ENCODE measurements at places on chromosomes 2 and 18.
A peak's percentile ranks its signal among the peaks of the same experiment; 100 is the strongest.

DNA sequence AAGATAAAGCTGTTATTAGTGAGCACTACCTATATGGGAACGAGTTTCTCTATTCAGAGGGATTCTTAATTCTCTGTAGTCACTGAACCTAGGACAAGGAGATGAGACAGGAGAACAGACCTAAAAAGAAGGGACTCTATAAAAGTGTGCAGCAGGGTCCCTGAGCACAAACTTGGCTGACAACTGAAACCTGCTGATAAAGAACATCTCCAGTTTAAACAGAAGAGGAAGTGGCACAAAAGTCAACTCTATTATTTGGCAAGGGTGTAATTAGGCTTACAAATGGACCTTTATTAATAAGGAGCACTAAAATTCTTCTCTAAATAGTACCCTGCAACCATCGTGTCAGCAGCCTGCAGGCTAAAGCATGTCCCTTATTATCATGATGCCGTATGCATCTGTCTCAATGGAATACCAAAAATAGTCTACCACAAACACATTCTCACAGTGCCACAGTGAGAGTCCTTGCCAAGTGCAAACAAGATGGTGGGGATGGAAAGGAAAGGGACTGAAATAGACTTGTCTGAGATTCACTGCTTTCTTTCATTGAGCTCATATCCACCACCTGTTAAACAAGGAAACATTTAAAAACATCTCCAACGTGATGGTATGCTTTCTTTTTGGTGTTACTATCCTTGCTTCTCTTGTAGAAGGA lies 260.2 kb downstream of the INSIG2 start:
- no peak for DNase-seq
- no peaks in the 10 kb centered on the region for H3K4me1 ChIP-seq
- H3K27ac ChIP-seq = no peak overlapping the region
- H3K36me3 ChIP-seq = no peaks in the 10 kb centered on the region
- peaks cover 15% of the 10 kb centered on the region for H3K27me3 ChIP-seq

- no peak for DNase-seq
- peaks cover 25% of the 10 kb centered on the region for H3K4me1 ChIP-seq
- no peak overlapping the region for H3K27ac ChIP-seq
- no peaks in the 10 kb centered on the region for H3K27me3 ChIP-seq
Measured at GRCh38 chr2:12554224-12555011, 162.3 kb upstream of the TRIB2 start.

GRCh38 chr2:127661949-127662510 lies 13.3 kb downstream of the LIMS2 start:
- H3K4me1 ChIP-seq = peaks cover 2% of the 10 kb centered on the region
- peaks cover 29% of the 10 kb centered on the region for H3K27me3 ChIP-seq
- no peak for DNase-seq
- no peaks in the 10 kb centered on the region for H3K36me3 ChIP-seq

DNA sequence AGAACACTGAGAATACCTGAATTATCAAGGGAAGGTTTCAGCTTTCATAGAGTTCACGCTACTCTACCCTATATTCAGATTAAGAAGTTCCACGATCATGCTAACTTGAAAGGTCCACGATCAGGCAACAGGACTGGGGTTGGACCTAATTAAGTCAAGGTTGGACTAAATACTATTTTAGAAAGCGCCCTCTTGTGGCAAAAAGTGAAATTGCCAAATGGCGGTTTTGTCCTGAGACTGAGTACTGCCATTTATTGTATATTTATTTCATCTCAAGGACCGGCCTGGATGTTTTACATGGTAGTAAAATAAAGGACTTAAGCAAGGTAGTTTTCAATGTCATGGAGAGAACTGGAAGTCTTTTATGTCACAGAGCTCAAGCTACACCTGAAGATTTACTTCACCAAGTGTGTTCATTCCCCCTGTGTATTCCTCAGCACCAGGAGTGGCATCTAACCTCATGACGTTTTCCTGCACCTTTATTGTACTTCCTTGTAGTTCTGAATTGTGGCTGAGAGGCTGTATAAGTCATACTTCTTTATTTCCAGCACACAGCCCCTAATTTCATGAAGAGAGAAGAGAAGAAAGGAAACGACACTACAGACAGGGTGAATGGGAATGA lies 56.8 kb downstream of the SRD5A2 start:
- no peak overlapping the region for H3K4me3 ChIP-seq
- H3K27ac ChIP-seq = no peak overlapping the region
- no peaks in the 10 kb centered on the region for H3K27me3 ChIP-seq
- peak; percentile 40 for DNase-seq
- no peaks in the 10 kb centered on the region for H3K36me3 ChIP-seq
- H3K4me1 ChIP-seq = no peaks in the 10 kb centered on the region

DNA sequence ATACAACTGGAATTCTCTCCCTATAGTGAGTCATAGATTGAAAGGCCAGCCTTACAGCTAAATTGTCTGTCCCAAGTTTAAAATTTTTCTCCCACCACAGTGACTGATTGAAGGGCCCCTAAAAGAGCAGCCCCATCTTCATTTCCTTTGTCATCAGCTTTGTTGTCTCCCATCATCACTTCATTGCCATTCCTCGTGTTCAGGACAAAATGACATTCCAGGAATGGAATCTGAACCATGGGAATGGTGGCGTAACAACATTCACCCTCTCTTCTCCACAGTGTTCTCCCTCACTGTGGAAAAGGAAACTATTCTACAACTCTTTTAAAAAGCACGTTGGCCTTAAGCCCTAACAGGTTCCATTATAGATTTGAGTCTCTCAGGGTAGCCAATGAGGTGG lies 52.1 kb downstream of the PSTPIP2 start:
- DNase-seq = no peak
- no peak overlapping the region for H3K4me3 ChIP-seq
- no peaks in the 10 kb centered on the region for H3K4me1 ChIP-seq
- no peak overlapping the region for H3K27ac ChIP-seq

DNA sequence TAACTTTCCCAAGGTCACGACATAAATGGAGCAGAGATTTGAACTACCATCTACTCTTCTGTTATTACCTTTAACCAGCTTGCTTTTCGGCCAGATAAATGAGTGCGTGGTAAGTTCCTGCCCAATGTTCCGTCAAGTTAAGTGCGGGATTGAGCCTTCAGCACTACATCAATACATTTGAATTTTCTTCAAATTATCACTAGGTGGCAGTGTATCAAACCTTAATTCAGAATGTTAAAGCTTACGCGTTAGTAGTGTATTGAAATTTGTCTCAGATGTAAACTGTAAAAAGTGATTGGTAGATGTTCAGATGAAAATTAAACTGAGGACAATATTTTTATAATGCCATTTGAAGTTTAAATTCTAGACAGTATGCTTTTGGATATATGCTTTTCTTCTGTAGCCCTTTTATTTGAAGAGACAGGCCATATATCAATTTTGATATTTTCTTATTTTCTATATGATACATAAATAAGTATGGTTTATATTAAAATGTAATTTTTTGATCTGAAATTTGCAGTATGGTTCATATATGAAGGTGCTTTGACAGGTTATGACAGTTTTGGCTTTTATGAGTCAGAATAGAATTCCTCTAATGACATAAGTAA lies 681.3 kb downstream of the ADCYAP1 start:
- H3K36me3 ChIP-seq = no peaks in the 10 kb centered on the region
- DNase-seq = no peak
- no peaks in the 10 kb centered on the region for H3K27me3 ChIP-seq
- H3K27ac ChIP-seq = no peak overlapping the region

GRCh38 chr18:23963443-23964165 lies 51.0 kb upstream of the TTC39C start:
- H3K4me3 ChIP-seq = no peak overlapping the region
- peaks cover 49% of the 10 kb centered on the region for H3K4me1 ChIP-seq
- H3K36me3 ChIP-seq = no peaks in the 10 kb centered on the region
- H3K27me3 ChIP-seq = no peaks in the 10 kb centered on the region
- no peak for DNase-seq
- no peak overlapping the region for H3K27ac ChIP-seq

DNA sequence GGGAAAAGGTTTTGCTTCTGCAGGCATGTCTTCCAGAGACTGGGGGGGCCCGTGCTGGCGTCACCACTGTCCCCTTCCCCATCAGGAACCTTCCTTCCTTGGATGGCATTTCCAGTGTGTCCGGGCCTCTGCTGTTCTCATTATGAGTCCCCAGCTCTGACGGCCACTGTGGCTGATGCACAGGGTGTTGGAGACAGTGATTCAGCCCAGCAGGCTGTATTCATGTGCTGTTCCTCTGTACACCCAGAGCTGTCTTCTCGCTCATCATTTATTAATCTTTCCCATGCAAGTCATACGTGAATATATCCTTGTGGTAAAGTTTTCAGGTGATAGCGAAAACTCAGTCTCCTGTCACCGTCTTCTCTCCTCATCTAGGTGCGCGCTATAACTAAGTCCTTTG lies 57.7 kb downstream of the ASAP2 start:
- no peaks in the 10 kb centered on the region for H3K27me3 ChIP-seq
- H3K27ac ChIP-seq = no peak overlapping the region
- no peak for DNase-seq
- H3K36me3 ChIP-seq = no peaks in the 10 kb centered on the region
- no peaks in the 10 kb centered on the region for H3K4me1 ChIP-seq

- H3K36me3 ChIP-seq = no peaks in the 10 kb centered on the region
- no peaks in the 10 kb centered on the region for H3K27me3 ChIP-seq
- H3K4me1 ChIP-seq = peaks cover 9% of the 10 kb centered on the region
- H3K4me3 ChIP-seq = no peak overlapping the region
- peak; percentile 60 for DNase-seq
Measured at GRCh38 chr2:149068996-149069888, 30.7 kb downstream of the LYPD6B start.

DNA sequence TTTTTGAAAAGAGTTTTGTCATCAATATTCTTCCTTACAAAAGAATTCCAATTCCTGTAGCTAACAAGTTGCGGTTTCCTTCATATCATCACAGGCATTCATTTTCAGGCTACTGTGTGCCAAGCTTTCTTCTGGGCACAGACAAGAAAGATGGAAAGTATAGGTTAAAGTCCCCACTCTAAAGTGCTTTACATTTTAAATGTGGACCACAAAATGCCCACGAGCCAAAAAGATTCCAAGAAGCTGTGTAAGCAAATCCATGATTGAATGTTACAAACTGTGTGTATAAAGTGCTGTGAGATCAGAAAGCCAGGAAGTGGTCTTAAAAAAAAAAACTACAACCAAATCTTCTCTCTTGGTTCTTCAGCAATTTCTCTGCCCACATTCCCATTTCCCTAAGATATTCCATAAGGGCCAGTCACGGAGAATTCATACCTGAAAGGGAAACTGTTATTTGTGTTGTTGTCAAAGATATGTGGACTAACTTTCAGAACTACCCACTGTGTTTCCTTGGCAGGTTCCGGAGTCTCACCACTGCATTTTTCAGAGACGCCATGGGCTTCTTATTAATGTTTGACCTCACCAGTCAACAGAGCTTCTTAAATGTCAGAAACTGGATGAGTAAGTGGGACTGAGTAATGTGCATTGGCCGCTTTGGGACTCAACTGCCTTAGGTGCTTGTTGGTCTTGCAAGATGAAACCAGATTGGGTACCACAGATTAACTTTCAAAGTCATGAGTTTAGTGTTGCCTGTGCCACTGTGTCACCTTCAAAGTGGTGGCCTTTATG lies 55.7 kb downstream of the RAB27B start:
- H3K36me3 ChIP-seq = no peaks in the 10 kb centered on the region
- no peak for DNase-seq
- H3K27ac ChIP-seq = no peak overlapping the region
- H3K4me1 ChIP-seq = no peaks in the 10 kb centered on the region
- H3K27me3 ChIP-seq = no peaks in the 10 kb centered on the region

- no peaks in the 10 kb centered on the region for H3K4me1 ChIP-seq
- no peak for DNase-seq
- no peaks in the 10 kb centered on the region for H3K27me3 ChIP-seq
- no peak overlapping the region for H3K4me3 ChIP-seq
Measured at GRCh38 chr2:62099523-62100175, 96.3 kb upstream of the B3GNT2 start.

DNA sequence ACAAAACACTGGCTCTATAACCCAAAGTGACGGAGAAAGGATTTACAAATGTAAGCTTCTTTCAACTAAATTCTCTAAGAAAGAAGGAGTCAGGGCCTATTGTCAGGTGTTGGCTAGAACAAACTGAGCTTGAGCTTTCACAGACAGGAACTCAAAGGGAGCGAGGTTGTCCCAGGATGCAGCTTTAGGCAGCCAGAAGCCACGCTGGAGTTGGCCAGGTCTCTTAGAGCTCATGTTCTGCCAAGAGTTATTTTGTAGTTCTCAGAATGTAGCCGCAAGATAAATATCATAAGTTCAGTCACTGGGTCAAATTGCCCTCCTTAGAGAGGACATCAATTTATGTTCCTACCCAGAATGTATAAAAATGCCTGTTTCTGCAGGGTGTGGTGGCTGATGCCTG lies 54.1 kb upstream of the GREB1L start:
- no peaks in the 10 kb centered on the region for H3K4me1 ChIP-seq
- no peak for DNase-seq
- H3K27me3 ChIP-seq = peaks cover 7% of the 10 kb centered on the region
- H3K36me3 ChIP-seq = no peaks in the 10 kb centered on the region

DNA sequence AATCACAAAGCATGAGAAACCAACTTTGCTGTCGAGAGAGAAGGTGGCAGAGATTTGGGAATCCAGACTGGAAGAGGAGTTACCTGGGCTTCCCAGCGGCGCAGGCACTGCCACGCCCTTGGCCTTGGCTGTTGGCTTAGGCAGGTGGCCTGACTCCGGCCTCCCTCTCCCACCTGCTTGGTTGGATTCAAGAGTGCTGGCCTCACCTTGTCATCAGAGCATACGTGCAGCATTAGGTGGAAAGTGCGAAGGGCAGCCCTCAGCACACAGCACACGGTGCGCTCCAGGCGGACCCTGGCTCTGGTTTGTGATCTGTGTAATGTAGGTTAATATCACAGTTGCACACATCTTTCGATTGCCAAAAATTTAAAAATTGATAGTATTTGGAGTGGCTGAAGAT lies 19.2 kb upstream of the ASB1 start:
- no peak overlapping the region for H3K27ac ChIP-seq
- no peaks in the 10 kb centered on the region for H3K36me3 ChIP-seq
- no peak overlapping the region for H3K4me3 ChIP-seq

DNA sequence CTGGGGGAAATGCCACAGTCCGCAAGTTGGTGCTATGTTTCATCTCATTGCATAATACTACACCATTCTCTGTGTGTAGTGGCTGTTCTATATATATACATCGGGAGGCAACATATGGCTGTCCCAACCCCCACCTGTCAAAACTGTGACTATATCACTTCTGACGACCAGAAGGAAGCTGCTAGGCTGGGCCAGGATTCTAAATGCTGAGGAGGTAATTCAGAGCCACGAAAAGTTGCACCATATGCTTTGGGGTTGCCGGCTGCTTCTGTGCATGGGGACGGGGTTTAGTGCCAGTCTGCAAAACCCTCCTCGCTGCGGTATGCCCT lies 117.3 kb downstream of the MSH2 start:
- H3K4me3 ChIP-seq = peak overlapping the region; percentile 59
- DNase-seq = no peak
- H3K4me1 ChIP-seq = peaks cover 18% of the 10 kb centered on the region
- H3K27me3 ChIP-seq = no peaks in the 10 kb centered on the region
- no peaks in the 10 kb centered on the region for H3K36me3 ChIP-seq

- no peaks in the 10 kb centered on the region for H3K4me1 ChIP-seq
- H3K27ac ChIP-seq = no peak overlapping the region
- no peaks in the 10 kb centered on the region for H3K36me3 ChIP-seq
- no peak for DNase-seq
- H3K4me3 ChIP-seq = no peak overlapping the region
Measured at GRCh38 chr2:113823716-113824595, 65.9 kb upstream of the ACTR3 start.

Measured in CD4-positive, alpha-beta T cell (primary cell).